ENCODE measurements at places on chromosomes 12 and 14.

GRCh38 chr12:122839907-122840554, 4.8 kb downstream of the HIP1R start:
- no peak for DNase-seq

DNA sequence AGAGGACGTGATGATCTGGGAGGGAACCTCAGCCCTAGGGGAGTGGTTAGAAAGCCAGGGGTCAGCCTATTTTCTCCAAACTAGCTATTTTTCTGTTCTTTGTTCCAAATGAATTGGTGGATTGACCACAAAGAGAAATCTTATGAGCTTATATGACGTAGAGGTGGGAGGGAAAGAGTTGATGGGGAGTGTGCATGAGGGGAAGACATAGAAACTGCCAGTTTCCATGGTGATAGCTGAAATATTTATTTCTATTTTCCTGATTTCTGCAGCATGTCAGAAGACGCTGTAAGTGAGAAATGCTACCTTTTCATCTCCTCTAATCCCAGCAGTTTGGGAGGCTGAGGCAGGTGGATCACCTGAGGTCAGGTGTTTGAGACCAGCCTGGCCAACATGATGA, 51.4 kb upstream of the CISTR start:
- no peak for DNase-seq

DNA sequence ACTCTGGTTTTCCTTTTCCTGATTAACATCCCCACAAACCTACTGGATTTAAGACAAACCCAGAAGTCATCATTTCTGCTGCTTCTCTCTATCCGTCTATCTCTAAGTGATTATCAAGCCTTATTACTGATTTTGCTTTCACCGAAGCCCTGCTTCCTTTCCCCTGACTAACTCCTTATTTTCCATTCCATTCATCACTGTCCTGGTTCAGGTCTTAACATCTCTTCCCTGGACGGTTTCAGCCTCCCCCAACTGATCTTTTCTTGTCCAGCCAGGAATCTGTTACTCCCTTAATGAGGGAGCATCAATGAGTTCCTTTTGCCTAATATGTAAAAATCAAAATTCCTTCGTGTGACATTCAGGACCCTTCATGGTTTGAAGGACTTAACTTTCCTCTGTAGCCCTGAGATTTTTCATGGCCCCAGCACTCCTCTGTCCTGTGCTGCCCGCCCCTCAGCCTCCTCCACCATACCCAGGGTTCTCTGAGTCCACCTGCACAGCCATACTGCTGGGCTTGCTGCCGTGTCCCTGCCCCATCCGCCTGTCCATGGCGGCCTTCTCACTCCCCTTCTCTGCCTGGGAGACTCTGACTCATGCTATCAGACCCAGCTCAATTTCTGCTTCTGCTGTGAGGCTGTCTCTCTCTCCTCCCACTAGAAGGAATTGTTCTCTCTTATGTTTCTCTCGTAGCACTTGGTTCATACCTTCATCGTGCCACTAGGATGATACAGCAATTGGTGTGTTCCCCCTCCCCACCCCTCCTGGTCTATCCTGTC, 167.8 kb upstream of the HIF1A start:
- DNase-seq: no peak

DNA sequence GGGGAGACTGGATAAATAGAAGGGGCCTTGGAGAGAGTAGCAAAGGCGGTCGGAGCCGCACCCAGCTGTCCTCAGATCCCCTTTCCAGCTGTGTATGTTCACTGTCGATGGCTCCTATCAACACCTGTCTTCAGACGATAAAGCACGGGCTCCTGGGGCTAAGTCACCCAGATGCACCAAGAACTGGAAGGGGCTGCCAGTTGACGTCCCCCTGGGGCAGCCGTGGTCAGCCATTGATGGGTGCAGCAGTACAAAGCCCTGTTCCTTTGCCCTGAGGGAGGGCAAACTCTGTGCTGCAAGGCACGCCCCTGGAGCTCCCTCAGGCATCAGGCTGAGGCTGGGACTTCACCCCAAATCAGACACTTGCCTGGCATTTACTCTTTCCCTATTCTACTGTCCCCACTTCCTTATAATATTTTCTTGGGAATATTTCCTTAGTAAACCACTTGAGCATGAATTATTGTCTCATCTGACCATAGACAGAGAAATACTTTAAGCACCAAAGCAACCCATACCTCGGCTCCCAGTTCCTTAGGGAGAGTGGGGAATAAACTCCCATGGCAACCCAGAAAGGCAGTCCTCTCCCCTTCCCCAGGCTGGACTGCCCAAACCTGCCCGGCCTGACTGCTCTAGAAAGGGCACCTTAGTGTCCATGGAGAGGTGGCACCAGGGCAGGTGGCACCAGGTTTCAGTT, 59.6 kb upstream of the SCN8A start:
- no peak for DNase-seq

DNA sequence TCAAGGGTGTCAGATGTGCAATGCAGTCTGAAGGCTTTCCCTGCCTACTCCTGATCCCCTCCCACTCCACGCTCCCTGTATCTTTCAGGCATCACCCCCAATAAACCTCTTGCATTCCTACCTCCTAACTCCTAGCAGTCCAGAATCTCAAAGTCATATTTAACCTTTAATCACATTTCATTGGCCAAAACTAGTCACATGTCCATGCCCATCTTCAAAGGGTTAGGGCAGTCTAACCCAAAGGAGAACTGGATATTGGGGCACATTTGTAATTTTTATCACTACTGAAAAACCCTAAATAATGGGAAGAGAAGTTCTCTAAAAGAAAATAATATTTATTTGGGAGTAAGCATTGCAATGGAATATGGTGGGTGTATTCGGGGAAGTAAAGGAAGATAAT, 5.4 kb upstream of the C12orf75 start:
- DNase-seq: no peak

GRCh38 chr12:47349137-47350061, 269.6 kb upstream of the AMIGO2 start:
- DNase-seq: no peak

DNA sequence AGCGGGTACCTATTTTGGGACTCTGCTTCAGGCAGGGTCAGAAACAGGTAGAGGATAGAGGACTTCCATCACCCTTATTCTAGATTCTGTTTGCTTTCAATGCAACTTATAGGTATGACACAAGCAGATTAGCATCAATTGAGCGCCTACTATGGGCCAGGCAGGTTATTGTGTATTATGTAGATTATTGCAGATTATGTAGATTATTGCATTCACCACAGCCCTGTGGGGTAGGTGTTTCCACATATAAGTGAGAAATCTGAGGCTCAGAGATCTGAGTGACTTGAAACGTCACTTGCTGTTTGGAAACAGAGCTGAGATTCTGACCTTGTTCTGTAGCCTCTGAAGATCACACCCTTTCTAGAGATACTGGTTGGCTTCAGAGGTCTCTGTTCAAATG, 25.7 kb upstream of the SERPINA4 start:
- DNase-seq: no peak

- DNase-seq: no peak
Observed at GRCh38 chr12:119158402-119158801, 20.3 kb upstream of the HSPB8 start.

GRCh38 chr14:51540364-51540763, 111.3 kb upstream of the FRMD6 start:
- peak; percentile 55 for DNase-seq

DNA sequence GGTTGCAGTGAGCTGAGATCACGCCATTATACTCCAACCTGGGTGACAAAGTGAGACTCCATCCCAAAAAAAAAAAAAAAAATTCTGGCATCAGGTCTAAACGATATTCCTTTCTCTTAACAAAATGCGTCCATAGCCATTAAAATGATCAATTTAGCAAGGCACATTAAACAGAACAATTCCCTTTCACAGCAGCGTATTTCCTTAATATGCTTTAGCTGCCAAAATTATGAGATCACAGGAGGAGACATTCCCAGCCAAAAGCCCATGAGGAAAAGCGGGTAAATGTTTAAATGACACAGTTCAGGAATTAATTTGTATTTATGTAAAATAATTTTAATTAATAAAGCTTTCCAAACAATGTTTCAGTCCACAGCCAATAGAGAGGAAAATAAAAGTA, 43.0 kb upstream of the SELPLG start:
- DNase-seq: no peak

DNA sequence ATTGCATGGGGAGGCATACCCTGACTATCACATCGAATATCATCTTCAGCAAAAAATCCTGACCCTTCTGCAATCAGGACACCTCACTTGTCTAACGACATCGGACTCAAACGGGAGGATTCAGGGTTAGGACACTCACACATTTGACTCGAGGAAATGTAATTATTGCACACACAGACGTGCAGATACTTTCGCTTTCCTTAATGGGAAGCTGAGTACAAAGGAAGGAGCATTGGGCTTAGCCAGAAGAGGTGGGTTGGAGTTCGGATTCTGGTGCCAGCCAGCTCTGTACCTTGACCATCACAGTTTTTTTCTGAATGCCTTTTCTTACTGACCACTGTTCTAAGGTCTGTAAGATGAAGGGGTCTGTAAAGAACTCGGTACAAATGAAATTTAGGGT, 260.4 kb downstream of the GALC start:
- no peak for DNase-seq

- no peak for DNase-seq
Observed at GRCh38 chr12:69007855-69008351, 74.9 kb upstream of the CPM start.

- no peak for DNase-seq
Observed at GRCh38 chr12:43758247-43758727, 303 bp downstream of the PUS7L start.

GRCh38 chr12:53699678-53700025, 23.8 kb upstream of the ATP5MC2 start:
- DNase-seq: no peak

- DNase-seq: no peak
Observed at GRCh38 chr14:51129130-51129529, 34.2 kb upstream of the TRIM9 start.

GRCh38 chr14:60339571-60339970, 90.5 kb downstream of the PPM1A start:
- no peak for DNase-seq

- no peak for DNase-seq
Observed at GRCh38 chr12:47394070-47394469, 311.8 kb downstream of the RPAP3 start.

GRCh38 chr12:126569706-126570105, 1504.5 kb downstream of the AACS start:
- DNase-seq: no peak

- DNase-seq: no peak
Observed at GRCh38 chr12:6754411-6754810, 1.5 kb upstream of the MLF2 start.

GRCh38 chr12:88145567-88146505, 3.7 kb downstream of the TMTC3 start:
- DNase-seq: no peak

DNA sequence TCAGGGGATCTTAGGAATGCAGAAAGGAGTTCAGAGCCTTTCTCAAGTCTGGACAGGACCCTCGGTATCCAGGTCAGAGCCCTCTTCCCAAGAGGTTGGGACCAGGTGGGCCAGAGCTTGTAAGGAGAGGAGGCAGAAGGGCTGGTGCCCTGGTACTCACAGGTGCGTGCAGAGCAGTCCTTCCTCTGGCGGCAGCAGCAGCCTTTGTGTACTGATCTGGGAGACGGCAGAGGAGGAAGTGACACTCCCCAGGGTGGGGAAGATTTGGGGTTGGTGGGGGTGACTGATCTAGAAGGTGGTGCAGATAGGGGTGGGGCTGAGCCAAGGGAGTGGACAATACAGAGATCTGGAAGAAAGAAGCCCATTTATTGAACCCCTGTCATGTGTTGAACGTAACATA, at the start of gene ITGB7:
ITGB7 (minus strand) TSS at position 210 of the 400 bp plus-strand sequence. CDS start 6,808 bp downstream, outside the sequence.
- DNase-seq: no peak

DNA sequence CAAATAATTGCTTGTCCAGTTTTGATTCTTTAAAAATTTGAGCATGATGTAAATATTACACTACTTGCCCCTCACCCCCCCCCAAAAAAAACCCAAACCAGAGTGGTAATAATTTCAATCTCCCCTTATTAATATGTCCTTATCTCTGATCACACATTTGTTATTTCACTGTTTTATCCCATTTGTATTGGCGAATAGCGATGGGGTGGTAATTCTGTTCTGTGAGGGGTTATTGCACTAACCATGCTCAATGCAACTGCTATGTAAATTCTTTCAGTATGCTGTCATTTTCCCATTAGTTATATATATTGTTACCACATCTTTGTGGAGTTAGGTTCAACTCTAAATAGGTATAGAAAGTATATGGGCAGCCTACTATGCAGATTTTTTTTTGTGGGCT, 1.1 kb downstream of the RIMKLB start:
- DNase-seq: no peak

GRCh38 chr12:54631551-54631950, 3.1 kb downstream of the LACRT start:
- no peak for DNase-seq

- no peak for DNase-seq
Observed at GRCh38 chr12:47158792-47159191, 79.0 kb upstream of the AMIGO2 start.

- DNase-seq: no peak
Observed at GRCh38 chr12:80958162-80958561, 20.4 kb upstream of the LIN7A start.

- no peak for DNase-seq
Observed at GRCh38 chr12:117026343-117026742, 72.9 kb downstream of the TESC start.

DNA sequence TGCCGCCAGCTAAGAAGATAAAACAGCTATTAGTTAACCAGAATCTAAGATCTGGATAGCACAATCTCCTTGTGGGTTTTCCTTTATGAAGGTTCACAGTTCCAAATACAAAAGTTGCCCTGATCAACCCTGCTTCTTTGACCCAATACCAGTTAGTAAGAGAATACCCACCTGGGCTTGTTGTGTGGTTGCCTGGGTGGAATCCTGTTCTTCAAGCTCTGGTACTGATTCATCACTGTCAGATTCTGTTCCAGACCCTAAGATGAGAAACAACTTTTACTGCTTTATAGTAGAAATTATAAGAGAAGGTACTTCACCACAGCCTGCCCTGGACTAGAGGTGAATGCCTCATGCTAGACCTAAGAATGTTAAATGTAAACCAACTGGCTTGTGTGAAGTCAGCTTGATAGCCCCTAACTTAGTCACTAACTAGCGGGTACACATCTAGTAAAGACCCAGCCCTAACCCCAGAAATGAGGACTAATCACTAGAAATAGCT, 10.6 kb downstream of the NACA start:
- no peak for DNase-seq

DNA sequence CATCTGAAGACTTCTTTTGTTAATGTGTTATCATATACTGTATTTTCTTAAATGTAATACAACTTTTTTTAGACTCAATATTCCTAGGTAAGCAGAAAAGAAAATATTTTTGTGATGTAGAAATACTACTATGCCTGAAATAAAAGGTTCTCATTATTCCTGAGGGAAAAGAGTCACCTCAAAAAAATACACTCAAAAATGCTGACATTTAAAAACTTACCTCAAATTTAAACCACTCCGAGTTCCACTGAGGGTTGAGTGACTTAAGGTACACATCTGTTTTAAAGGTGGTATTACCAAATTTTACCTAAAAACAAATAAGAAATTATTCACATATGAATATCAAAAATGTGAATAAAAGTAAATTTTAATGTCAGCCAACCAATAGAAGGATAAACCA, 9.3 kb downstream of the C2CD5 start:
- DNase-seq: no peak

DNA sequence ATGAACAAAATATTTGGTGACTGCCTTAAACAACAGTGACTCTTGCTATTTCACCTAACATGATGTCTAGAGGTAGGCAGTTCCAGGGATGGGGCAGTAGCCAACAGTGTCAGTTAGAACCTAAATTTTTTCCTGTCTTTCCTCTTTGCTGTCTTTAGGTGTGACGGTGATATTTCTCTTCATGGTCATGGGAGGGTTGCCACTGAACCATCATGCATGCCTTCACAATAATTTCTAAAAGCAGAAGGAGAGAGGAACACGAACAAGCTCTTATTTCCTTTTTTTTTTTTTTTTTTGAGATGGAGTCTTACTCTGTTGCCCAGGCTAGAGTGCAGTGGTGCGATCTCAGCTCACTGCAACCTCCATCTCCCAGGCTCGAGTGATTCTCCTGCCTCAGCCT, 2.4 kb downstream of the CCDC63 start:
- DNase-seq: no peak
